ENCODE measurements at places on chromosomes 7 and 10. TPM values are rescaled to one million over a fixed set of nuclear protein-coding genes. Genes with fewer than 3 reads are reported as not detected.

DNA sequence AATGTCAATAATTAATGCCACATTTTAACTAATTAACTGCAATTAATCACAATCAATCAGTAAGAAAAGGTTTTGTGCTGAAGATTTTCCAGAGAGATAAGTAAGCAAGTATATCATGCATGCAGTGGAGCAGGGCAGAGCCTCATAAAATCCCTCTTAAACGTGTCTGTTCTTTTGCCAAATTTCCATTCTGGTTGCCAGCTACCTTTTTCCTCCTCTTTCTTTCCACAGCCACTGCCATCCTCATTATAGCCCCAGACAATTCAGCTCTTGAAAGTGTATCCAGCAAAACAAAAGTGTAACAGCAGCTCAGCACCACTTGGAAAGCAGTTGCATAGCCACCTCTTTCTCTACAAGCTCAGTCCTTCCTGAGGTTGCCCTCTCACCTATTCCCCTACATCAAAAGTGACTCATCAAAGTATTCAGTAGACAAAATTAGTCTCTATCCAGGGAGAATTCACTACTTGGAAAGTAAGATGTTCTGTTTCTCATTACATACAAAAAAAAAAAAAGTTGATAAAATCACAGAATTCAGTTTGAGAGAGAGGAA lies 26.9 kb upstream of the EPHB6 start:
- no peak for DNase-seq

DNA sequence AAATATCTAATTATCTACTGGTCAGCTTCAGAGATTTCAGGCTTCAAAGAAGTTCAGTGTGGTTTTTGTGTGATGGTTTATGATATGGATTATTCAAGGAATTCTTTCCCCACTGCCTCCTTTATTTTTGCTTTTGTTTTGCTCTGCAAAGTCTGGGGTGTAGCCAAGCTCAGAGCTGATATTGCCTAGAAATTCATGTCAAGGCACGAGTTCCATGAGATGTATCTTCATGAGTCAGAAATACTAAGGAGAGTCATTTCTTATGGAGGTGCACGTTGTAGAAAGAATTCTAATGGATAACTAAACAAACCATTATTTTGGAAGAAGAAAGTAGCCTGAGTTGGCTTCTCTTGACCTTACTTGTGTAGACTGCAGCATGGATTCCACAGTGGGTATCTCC lies 37.4 kb downstream of the VIM start:
- DNase-seq: no peak

GRCh38 chr7:129617178-129617577 lies 5.7 kb downstream of the NRF1 start:
- DNase-seq: no peak

DNA sequence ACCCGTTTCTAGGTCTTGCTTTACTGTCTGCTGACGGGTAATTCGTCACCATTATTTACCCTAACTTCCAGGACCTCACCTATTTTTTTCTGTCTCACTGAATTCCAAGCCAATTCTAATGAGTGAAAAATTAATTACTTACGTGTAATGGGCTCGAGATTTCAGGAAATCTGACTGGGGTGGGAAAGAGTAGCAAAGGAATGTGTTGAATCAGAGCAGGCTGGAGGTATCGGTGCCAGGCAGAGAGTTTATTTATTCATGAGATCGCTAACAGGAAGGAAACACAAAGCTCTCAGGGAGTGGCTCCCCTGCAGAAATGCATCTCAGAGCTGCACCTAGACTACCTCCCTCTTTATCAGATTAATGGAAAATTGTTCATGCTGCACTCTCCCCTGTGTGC lies 4.0 kb upstream of the DIP2C start:
- no peak for DNase-seq

The SSC4D gene
- total RNA-seq: 0.66 TPM

Measured in esophagus muscularis mucosa (tissue), 4 donors.